Activated CD4-positive, alpha-beta T cell treated with anti-CD3 and anti-CD28 coated beads, Interleukin-2, amount 10 ng/mL, durations not matched to agents 24 days and 14 days (primary cell): ENCODE measurements at places on chromosomes 7 and 10. TPM values are rescaled to one million over a fixed set of nuclear protein-coding genes. Genes with fewer than 3 reads are reported as not detected.

The SFTPA1 gene
- not detected in 2 replicates for total RNA-seq

DNA sequence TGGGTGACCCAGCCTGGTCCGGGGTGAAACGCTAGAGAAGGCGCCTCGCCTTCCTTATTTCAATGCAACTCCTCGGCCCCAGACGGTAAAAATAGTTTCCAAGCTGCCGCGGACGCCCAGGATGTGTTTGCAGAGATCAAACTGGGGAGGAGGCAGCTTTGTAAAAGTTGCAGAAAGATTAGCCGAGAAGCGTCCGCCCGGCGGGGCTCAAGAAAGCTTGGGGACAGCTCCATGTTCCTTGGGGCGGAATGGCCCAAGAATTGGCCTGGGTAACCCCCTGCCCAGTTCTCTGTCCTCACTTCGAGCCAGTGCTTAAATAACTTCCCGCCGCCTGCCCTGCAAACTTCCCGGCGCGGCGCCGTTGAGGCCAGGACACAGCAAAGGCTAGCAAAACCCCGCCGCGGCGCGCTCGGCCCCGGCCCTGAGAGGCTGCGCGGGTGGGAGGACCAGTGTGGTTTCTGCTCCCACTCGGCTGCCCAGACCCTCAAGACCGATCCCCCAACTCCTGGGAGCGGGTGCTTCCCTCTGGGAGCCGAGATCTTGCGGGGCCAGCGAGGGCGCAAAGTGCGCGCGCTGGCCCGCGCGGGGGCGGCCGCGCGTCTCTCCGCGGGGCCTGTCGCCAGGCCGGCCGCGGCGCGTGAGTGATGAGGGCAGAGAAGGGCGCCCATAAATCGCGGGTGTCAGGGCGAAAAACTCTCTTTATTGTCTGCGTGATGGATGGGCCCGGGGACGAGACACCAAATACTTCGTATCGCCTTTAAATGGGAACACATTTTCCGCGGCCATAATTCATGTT lies 6.3 kb upstream of the ZNF503 start:
- peaks cover 19% of the 10 kb centered on the region for H3K4me1 ChIP-seq
- no peak overlapping the region for H3K27ac ChIP-seq
- peaks cover 3% of the 10 kb centered on the region for H3K36me3 ChIP-seq
- DNase-seq = no peak
- peak overlapping the region; percentile 69 for H3K4me3 ChIP-seq

GRCh38 chr10:84256510-84257342 lies 11.9 kb downstream of the RGR start:
- H3K4me1 ChIP-seq = peaks cover 2% of the 10 kb centered on the region
- H3K27me3 ChIP-seq = peaks cover 13% of the 10 kb centered on the region
- no peaks in the 10 kb centered on the region for H3K36me3 ChIP-seq

The VENTX gene
- not detected in 2 replicates for total RNA-seq

The ELFN1 gene
- total RNA-seq = not detected in 2 replicates

DNA sequence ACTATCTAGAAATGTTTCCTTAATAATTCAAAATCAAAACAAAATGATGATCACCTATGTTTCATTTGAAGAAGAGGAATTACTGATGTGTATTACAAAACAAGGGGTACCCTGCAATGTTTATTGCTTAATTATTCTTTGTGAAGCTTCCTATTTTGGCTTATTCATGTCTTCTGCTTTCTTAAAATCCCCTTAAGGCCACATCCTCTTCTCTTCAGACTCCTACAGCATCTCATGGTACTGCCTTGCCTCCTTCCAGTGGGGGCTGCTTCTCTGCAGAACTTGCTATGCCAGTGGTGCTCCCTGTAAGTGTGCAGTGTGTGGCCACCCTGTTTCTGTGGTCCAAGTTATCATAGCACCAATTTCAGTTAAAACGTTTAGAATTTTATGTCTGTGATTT lies 35.0 kb downstream of the CCDC146 start:
- H3K4me1 ChIP-seq = peaks cover 25% of the 10 kb centered on the region
- peak; percentile 70 for DNase-seq
- H3K27me3 ChIP-seq = peaks cover 2% of the 10 kb centered on the region
- peaks cover 2% of the 10 kb centered on the region for H3K36me3 ChIP-seq

DNA sequence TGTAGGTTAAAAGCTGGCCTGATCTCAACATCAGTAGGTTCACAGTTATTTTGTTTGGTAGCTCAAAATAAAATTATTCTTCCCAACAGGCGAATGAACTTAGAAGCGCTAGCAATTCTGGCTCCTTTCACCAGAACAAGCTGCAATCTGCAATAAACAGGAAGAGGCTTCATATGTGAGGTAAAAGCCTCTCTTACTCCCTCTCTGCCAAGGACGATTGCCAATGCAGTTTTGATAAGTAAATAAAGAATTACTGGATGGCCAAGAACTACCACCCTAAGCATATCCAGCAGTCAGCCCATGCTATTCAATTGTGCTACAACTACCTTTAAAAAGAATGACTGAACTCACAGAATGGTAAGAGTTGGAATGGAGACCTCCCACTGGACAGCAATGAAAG lies 150.0 kb upstream of the LAMB4 start:
- no peak overlapping the region for H3K27ac ChIP-seq
- no peak overlapping the region for H3K4me3 ChIP-seq
- no peak for DNase-seq

DNA sequence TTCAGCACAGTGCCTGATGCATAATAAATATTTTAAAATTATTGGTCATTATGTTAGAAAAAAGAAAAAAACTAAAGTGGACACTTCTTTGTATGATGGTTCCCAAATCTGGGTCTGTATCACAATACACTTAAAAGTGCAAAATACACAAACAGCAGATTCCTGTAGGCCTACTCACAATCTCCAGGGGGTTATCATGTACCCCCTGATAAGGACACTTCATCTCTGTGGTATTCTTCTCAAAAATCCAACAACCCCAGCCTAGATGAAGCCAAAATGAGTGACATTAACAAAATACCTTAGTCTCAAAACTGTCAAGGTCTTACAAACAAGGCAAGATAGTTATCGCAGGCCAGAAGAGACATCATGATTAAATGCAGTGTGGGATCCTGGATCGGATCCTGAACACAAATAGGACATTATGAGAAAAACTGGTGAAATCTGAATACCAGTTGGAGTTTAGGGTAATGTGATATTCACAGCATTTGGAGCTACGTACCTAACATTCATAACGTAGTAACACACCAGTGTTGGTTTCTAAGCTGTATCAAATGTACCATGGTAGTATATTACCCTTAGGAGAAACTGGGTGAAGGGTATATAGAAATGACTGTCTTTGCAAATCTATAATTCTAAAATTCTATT lies 45.2 kb downstream of the NSUN6 start:
- peaks cover 20% of the 10 kb centered on the region for H3K36me3 ChIP-seq
- no peak overlapping the region for H3K27ac ChIP-seq
- DNase-seq = no peak
- H3K4me1 ChIP-seq = peaks cover 8% of the 10 kb centered on the region

GRCh38 chr10:86376403-86376802 lies 9.8 kb upstream of the GRID1 start:
- no peak overlapping the region for H3K27ac ChIP-seq
- H3K4me3 ChIP-seq = no peak overlapping the region
- DNase-seq = no peak

- H3K4me3 ChIP-seq = no peak overlapping the region
- no peak for DNase-seq
- peaks cover 7% of the 10 kb centered on the region for H3K36me3 ChIP-seq
- peaks cover 10% of the 10 kb centered on the region for H3K4me1 ChIP-seq
- H3K27me3 ChIP-seq = no peaks in the 10 kb centered on the region
Observed at GRCh38 chr10:133446979-133447378, 6.8 kb upstream of the SCART1 start.

DNA sequence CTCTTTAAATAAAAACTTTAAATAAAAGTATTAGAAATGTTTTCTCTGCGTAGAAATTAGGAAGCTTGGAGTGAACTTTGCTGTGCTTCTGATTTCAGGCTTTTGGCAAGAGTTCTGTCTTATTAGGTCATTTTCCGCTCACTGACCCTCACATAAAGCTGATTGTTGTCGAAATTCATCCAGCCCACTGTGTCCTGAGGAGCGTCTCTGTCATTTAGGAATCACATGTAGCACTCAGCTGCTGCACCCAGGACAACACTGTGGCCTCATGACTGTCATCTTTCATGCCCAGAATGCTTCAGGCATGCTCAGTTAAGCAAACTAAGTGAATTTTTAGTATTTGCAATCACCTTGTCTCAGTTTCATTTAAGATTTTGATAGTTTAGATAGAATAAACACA lies 57.8 kb upstream of the MSRB2 start:
- no peaks in the 10 kb centered on the region for H3K36me3 ChIP-seq
- H3K4me3 ChIP-seq = no peak overlapping the region
- H3K27ac ChIP-seq = no peak overlapping the region
- no peak for DNase-seq
- no peaks in the 10 kb centered on the region for H3K4me1 ChIP-seq
- H3K27me3 ChIP-seq = peaks cover 23% of the 10 kb centered on the region

GRCh38 chr7:142897691-142898090 lies 12.1 kb upstream of the TRPV6 start:
- no peak for DNase-seq
- no peak overlapping the region for H3K27ac ChIP-seq
- H3K27me3 ChIP-seq = peaks cover 13% of the 10 kb centered on the region
- H3K4me3 ChIP-seq = no peak overlapping the region
- no peaks in the 10 kb centered on the region for H3K4me1 ChIP-seq

- no peaks in the 10 kb centered on the region for H3K36me3 ChIP-seq
- H3K27me3 ChIP-seq = peaks cover 24% of the 10 kb centered on the region
- no peak for DNase-seq
Observed at GRCh38 chr10:33352175-33352574, 17.7 kb upstream of the NRP1 start.

The ANTXRL gene
- total RNA-seq = not detected in 2 replicates

GRCh38 chr10:80452640-80453039 lies 1.5 kb upstream of the TSPAN14 start:
- H3K4me1 ChIP-seq = peaks cover 30% of the 10 kb centered on the region
- no peak overlapping the region for H3K4me3 ChIP-seq
- DNase-seq = peak; percentile 57
- H3K27me3 ChIP-seq = no peaks in the 10 kb centered on the region
- H3K36me3 ChIP-seq = peaks cover 9% of the 10 kb centered on the region

DNA sequence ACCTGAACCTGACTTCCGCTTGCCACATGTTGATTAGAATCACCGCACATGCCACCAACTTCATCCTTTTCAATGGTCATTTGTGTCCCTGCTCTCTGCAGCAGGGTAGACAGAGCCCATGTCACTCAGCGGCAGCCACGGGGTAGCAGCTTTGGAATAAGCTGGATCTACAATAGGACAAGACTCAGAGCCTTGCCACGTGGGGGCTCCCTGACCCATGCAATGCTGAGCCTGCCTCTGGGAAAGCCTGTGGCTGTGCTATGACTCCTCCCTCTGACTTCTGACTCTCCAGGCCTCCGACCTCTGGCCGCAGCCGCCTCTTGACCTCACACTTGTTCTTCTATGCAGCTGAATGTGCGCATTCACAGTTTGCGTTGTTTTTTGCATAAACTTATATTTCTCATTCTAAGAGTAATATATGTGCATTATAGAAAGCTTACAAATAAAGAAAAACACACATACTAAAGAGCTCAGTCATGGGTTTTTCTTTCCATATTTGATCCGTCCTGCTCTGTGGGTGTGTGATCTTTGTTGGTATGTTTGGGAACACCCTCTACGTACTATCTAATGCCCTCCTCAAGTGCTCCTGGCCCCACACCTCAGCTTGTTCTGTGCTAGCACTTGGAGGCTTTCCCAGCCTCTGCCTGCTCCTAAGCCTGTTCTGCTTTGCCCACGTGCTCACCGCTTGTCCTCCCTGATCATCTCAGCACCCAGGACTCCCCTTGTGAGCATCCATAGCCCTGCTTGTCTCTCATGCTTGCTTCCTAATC lies 198.0 kb upstream of the MKI67 start:
- no peak overlapping the region for H3K4me3 ChIP-seq
- no peaks in the 10 kb centered on the region for H3K36me3 ChIP-seq
- no peaks in the 10 kb centered on the region for H3K27me3 ChIP-seq
- no peak overlapping the region for H3K27ac ChIP-seq
- peak; percentile 54 for DNase-seq
- no peaks in the 10 kb centered on the region for H3K4me1 ChIP-seq

GRCh38 chr10:25547382-25547781 lies 372.6 kb downstream of the GPR158 start:
- H3K27ac ChIP-seq = no peak overlapping the region
- no peaks in the 10 kb centered on the region for H3K27me3 ChIP-seq
- no peak overlapping the region for H3K4me3 ChIP-seq
- H3K36me3 ChIP-seq = no peaks in the 10 kb centered on the region

GRCh38 chr7:92835851-92836488 lies 403 bp downstream of the CDK6 start:
- peak overlapping the region; percentile 99 for H3K4me3 ChIP-seq
- H3K4me1 ChIP-seq = peaks cover 24% of the 10 kb centered on the region
- peak overlapping the region; percentile 100 for H3K27ac ChIP-seq
- peaks cover 41% of the 10 kb centered on the region for H3K36me3 ChIP-seq
- peak; percentile 85 for DNase-seq

GRCh38 chr7:7426676-7427075 lies 109.0 kb downstream of the COL28A1 start:
- H3K4me3 ChIP-seq = no peak overlapping the region
- peaks cover 13% of the 10 kb centered on the region for H3K27me3 ChIP-seq
- no peaks in the 10 kb centered on the region for H3K36me3 ChIP-seq
- H3K4me1 ChIP-seq = peaks cover 5% of the 10 kb centered on the region

DNA sequence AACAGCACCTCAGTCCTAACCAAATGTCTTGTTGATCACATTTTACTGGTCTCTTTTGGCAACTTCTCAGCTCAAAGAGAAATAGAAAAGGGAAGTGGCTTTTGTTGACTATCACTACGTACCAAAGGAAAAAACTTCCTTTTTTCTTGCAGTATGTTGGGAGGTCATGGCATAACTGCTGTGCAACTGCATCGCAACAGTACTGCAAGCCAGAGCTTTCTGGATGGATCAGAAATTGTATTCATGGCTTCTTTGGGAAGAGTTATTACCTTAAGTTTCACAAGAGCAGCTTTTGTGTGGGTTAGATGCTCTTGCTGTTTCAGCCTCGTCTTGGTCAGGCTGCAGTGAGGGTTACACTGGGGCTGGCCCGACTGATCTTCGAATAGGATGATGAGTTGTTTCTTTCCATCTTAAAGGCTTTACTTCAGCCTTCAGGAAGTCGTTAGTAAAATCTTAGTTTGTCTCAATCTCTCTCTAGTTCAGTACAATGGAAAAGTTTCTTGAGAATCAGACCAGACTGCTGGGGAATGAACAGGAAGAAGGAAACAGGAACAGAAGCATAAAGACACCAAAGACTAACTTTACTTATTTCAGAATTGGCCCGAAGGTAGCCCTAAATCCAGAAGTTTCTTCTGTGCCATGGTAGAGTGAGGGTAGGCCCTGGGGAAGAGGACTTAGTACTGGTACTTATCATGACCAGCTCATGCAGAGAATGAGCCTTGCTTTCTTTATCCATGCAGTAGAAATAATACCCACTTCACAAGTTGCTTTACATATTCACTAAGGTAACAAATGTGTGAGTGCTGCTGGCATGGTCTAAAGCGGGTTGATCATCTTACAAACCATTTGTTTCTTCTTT lies 153.6 kb downstream of the CELF2 start:
- H3K27ac ChIP-seq = no peak overlapping the region
- peaks cover 45% of the 10 kb centered on the region for H3K36me3 ChIP-seq
- H3K4me1 ChIP-seq = peaks cover 47% of the 10 kb centered on the region
